Urinary bladder (tissue), 4 donors: ENCODE measurements at places on chromosomes 2 and 18.

- no peak for DNase-seq
Measured at GRCh38 chr2:241559323-241560161, 997 bp downstream of the BOK start.

DNA sequence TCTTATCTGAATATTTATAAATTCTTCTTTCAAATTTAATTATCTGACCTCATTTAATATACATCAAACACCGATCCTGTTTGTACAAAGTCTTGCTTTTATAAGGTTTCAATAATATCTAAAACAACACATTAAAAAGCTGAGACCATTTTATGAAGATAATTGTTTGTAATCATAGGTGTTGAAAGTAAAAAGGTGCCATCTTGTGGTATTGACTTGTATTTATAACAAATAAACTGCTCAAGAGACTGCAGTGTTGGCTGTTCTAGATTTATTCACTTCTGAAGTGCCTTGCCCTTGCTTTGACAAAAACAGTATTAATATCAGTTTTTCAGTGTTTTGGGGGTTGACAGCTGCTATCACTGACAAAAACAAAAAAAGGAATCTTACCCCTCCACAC, 286.8 kb upstream of the HNMT start:
- DNase-seq: no peak

DNA sequence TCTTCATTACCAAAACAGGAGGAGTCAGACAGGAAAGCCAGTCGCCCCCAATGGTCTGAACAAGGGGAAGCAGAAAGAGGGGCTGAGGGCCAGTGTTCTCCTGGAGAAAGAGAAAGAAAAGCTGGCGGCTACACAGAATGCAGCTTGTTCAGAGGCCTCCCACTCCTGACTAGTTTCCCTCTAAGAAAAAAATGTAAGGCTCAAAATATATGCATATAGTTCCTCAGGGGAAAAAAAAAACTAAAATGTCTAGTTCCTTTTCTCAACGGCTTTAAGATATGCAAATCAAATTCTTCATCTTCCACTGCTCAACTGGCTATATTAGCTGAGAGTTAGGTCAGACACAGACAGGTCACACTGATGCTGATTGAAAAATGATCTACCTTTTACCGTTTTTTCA, 18.6 kb downstream of the MBOAT2 start:
- no peak for DNase-seq

GRCh38 chr2:152558158-152558984, 158.9 kb downstream of the PRPF40A start:
- no peak for DNase-seq

- no peak for DNase-seq
Measured at GRCh38 chr2:9232886-9233285, 26.3 kb downstream of the ASAP2 start.

DNA sequence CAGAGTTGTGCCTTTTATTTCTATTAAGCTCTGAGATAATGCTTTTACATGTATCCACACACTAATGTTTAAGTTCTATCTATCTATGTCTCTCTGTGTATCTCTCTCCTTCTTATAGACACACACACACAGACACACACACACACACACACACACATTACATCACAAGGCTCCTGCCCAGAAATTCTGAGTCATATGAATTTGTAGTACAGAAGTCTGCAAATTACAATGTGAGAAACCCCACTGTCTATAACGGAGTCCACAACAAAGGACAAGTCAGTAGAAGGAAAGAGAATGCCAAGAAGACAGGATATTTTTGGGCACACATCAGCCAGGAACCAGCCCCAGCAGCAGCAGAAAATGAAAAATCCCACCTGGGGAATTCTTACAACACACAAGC, 142.4 kb downstream of the EN1 start:
- DNase-seq: no peak

- no peak for DNase-seq
Measured at GRCh38 chr18:3150688-3151087, 69.1 kb downstream of the MYOM1 start.

- DNase-seq: no peak
Measured at GRCh38 chr2:174595891-174596397, 1.7 kb downstream of the WIPF1 start.

GRCh38 chr18:75211953-75212750, 1.6 kb downstream of the TSHZ1 start:
- no peak for DNase-seq
